Stimulated activated naive CD8-positive, alpha-beta T cell treated with anti-CD3 and anti-CD28 coated beads, Interleukin-15, amount 100 ng/mL, for 72 hours (primary cell): ENCODE measurements at places on chromosomes 12 and 14.
A peak's percentile ranks its signal among the peaks of the same experiment; 100 is the strongest.

DNA sequence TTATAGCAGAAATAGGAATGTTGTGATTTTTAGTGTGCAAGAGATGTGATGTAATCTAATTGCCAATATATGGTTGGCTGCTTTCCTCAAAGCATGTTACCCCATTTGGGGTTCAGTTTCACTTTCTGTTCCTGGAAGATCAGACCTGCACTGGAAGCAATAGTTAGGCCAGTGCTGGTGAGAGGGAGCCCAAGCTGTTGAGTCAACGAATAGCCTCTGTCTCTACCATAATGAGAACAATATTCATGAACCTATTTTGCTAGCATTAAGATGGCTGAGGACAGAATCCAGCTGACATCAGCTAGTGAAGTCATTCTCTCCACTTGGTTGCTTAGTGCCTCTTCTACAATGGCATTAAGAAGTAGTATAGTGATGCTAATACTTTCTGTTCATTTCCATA lies 379.9 kb upstream of the DCN start:
- DNase-seq: no peak

DNA sequence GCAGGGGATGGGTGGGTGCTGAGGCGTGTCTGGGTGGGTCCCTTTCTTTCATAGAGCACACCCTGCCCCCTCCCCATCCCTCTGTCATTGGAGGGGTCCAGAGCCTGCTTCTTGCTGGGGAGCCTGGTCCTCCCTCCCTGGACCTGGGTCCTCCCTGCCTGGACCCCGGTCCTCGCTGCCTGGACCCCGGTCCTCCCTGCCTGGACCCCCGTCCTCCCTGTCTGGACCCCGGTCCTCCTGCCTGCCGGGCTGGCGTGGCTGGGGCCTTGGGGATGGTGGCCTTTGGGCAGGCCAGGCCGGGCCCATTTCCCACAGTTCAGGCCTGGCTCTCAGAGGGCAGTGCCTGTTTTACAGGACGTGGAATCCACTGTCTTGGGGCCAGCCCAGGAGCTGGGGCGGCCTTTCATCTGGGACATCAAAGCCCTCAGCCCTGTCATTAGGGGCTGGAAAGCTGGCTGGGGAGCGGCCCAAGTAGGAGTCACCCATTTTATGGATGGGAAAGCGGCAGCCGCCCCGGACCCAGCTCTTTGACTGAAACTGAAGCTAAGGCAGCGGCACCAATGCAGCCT lies 44.6 kb downstream of the KIF26A start:
- no peak for DNase-seq

DNA sequence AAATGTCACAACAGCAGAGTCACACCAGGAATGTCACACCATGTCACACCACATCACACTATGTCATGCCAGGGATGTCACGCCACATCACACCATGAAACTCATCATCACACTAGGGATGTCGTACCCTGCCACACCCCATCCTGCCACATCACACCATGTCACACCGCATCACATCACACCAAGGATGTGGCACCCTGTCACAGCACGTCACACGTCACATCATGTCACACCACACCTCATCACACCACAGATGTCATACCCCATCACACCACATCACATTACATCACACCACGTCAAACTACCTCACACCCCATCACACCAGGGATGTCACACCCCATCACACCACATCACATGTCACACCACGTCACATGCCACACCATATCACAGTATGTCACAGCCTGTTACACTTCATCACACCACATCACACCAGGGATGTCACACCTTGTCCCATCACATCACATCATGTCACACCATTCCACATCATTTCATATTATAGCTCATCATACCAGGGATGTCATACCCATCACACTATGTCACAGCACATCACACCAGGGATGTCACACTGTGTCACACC lies 90.9 kb downstream of the TMEM121 start:
- no peak for DNase-seq

GRCh38 chr14:54788701-54789100 lies 113.9 kb downstream of the GCH1 start:
- no peak for DNase-seq

- no peak for DNase-seq
Measured at GRCh38 chr12:1391722-1392121, 202.7 kb downstream of the FBXL14 start.

DNA sequence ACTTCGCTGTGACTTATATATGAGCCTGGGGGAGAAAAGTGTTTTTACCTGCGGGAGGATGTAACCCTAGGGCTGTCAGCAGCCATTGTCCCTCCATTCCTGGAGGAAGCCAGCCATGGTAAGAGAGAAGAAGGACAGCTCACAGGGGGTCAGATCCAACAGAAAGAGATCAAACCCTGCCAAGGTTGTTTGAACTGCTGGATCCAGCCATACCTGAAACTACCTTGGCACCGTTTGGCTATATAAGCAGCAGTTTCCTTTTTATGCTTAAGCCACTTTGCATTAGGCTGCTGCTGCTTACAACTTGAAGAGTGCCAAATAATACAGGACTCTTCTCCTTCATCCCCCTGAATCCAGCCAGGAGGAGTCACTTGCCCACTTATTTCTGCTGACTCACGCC lies 205.5 kb downstream of the PHETA1 start:
- no peak for DNase-seq

DNA sequence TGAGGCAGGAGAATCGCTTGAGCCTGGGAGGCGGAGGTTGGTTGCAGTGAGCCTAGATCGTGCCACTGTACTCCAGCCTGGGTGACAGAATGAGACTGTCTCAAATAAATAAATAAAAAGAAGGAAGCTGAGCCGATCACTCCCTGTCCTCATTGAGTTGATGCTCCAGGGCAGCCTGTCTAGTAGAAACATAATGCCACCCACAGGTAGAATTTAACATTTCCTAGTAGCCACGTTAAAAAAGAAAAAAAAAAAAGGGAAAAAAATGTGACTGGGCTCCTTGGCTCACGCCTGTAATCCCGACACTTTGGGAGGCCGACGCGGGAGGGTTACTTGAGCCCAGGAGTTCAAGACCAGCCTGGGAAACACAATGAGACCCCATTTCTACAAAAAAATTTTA lies 135.7 kb downstream of the SCARB1 start:
- DNase-seq: no peak

- no peak for DNase-seq
Measured at GRCh38 chr14:36293824-36294223, 26.6 kb downstream of the MBIP start.

DNA sequence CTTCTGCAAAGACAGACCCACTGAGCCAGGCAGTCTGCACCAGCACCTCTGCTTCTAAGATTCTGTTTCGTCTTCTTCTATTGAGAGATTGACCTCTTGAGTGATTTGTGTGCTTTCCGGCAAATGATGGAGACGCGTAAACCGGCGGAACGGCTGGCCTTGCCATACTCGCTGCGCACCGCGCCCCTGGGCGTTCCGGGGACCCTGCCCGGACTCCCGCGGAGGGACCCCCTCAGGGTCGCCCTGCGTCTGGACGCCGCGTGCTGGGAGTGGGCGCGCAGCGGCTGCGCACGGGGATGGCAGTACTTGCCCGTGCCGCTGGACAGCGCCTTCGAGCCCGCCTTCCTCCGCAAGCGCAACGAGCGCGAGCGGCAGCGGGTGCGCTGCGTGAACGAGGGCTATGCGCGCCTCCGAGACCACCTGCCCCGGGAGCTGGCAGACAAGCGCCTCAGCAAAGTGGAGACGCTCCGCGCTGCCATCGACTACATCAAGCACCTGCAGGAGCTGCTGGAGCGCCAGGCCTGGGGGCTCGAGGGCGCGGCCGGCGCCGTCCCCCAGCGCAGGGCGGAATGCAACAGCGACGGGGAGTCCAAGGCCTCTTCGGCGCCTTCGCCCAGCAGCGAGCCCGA lies 703 bp downstream of the ASCL4 start:
- DNase-seq: peak; percentile 16

- DNase-seq: no peak
Measured at GRCh38 chr12:109631751-109632150, 58.2 kb downstream of the MVK start.

GRCh38 chr14:62168564-62169155 lies 406.4 kb downstream of the SNAPC1 start:
- DNase-seq: no peak

DNA sequence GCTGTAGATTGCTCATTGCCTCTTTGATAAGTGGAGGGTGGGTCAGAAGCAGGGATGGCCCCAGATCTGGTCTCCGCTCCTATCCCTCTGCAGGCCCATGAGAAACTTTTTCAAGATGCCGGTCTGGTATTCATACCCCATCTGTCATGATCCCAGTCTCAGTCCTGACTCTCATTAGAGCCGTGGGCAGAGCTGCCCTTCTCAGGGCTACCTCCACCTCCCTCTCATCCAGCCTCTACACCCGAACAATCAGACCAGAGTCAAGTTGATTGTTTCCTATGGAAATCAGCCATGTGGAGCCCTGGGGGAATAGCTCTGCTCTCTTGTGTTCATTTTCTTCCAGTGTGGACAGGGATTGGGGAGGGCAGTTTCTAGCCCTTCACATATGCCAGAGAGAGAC lies 45.8 kb downstream of the NEUROD4 start:
- no peak for DNase-seq

DNA sequence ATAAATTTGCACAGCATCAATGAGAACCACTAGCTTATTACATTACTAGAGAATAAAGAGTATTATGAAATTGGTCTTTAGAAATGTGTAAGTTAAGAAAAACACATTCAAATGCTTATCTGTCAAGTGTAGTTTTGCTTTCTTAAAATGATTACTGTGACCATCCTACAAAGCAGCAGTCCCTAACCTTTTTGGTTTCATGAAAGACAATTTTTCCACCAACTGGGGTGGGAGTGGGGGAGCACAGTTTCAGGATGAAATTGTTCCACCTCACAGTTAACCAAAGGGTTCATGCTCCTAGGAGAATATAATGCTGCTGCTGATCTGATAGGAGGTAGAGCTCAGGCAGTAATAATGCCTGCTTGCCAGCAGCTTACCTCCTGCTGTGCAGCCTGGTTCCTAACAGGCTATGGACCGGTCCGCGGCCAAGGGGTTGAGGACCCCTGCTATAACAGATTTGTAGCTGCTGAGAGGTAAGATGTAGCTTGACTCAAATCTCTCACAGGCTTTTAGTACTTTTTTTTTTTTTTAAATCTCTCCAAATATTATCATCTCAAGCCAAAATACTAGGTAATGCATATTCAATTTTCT lies 45.4 kb downstream of the PPP4R3A start:
- no peak for DNase-seq
